Type B pancreatic cell (in vitro differentiated cells): ENCODE measurements at places on chromosomes 5 and 9.

DNA sequence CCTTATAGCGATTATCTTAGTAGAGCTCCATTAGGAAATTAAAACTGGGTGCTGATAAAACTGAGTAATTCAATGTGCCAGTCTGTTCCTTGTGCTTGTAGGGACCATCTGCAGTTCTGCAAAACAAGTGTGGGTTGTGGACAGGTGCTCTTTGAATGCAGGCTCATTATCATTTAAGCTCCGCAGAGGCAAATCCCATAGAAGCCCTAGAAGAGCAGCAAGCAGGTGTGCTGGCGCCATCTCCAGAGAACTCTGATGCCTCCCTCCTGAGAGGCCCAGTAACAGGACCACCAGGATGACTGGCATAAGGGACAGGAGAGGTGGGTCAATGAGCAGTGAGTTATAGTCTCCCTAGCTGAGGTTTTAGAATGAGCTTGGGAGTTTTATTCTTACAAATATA is 1342.4 kb upstream of the DMAC1 start:
- no peak for DNase-seq

GRCh38 chr9:90969021-90969675 is 167.5 kb downstream of the SYK start:
- DNase-seq = no peak

DNA sequence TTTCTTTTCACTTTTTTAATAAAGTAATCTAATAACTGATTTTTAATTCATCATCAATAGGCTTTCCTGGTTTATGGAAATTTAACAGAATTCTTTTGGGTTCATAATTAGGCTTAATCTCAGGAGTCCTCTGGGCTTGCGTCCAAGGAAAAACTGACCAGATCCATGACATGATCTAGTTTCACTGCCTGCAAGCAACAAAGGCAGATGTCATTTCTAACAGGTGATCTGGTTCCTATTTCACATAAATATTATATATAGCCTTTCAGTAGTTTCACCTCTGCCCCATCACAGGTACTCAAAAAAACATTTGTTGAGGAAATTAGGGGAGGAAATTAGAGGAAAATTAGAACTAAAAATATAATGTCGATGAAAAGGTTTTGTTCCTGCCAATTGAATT is 126.4 kb downstream of the FBXL17 start:
- DNase-seq = no peak

- DNase-seq = no peak
Observed at GRCh38 chr9:95207403-95207802, 110.1 kb downstream of the FANCC start.

GRCh38 chr9:18849270-18849669 is 183.7 kb downstream of the SAXO1 start:
- DNase-seq = no peak

- no peak for DNase-seq
Observed at GRCh38 chr5:151617841-151618710, 26.9 kb upstream of the FAT2 start.

DNA sequence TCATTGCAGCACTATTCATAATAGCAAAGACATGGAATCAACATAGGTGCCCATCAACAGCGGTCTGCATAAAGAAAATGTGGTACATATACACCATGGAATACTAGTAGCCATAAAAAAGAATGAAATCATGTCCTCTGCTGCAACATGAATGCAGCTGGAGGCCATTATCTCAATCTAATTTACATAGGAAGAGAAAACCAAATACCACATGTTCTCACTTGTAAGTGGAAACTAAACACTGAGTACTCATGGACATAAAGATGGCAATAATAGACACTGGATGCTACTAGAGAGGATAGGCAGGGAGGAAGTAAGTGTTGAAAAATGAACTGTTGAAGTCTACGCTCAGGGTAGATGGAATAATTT is 203.9 kb upstream of the CDH9 start:
- no peak for DNase-seq

DNA sequence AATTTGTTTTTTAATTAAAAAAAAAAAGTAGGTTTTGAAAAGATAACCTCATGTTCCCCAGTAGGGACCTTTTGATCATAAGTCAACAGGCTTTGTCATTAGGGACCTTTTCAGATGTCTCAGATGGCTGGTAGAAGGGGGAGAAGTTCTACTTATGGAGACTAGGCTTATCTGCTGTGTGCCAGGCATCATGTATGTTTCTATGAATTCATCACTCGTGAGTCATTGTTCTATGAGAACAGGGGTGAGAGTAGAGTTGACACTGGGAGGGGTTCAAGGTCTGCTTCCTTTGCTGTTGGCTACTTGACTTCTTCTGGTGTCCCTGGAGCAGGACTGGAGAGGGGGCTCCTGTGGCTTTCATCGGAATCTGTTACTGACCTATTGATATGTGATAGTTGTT is 138.8 kb downstream of the KDM4C start:
- DNase-seq = no peak

DNA sequence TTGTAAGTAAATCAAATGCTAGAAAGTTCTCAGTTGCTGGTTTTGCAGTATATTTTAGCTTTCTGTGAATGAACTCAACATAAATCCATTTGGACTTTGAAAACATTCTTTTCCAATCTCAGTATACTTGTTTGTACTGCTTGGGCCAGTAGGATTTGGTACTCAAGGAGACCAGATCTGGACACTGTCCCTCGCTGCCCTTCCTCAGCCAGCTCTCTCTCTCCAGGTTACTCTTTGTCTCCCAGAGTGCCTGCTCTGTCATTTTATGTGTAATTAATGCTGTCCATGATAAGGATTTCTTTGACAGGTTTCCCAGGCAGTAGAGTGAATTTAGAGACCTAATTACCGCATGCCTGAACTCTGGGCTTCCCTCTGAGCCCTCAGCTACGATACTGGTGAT is 344.6 kb upstream of the SGCD start:
- no peak for DNase-seq

- DNase-seq = no peak
Observed at GRCh38 chr5:11958321-11958720, 54.1 kb upstream of the CTNND2 start.

DNA sequence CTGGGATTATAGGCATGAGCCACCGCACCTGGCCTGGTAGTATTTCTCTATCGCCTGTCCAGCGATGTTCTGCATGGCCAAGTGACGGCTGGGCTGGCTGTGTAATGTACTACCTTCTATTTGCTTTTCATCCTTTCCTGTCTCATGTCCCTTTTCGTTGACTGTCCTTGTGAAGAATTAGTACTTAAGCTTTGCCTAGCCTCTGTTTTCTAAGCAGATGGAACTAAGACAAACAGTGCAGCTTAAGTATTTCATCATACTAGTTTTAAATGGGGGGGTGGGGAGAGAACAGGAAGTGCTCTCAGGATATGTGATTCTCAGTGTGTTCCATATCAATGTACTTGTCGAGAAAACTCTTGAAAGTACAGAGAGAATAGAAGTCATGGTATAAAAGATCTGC is 31.7 kb upstream of the CCL21 start:
- no peak for DNase-seq

- DNase-seq = no peak
Observed at GRCh38 chr9:91921371-91921770, 28.7 kb downstream of the ROR2 start.
